ENCODE measurements at places on chromosomes 2 and 18.

GRCh38 chr2:8433390-8433789 is 248.5 kb upstream of the ID2 start:
- DNase-seq, result no peak

GRCh38 chr2:145221032-145221431 is 701.1 kb upstream of the ZEB2 start:
- DNase-seq, result peak; percentile 4

GRCh38 chr18:76660571-76661192 is 161.7 kb upstream of the ZNF236 start:
- DNase-seq, result no peak

DNA sequence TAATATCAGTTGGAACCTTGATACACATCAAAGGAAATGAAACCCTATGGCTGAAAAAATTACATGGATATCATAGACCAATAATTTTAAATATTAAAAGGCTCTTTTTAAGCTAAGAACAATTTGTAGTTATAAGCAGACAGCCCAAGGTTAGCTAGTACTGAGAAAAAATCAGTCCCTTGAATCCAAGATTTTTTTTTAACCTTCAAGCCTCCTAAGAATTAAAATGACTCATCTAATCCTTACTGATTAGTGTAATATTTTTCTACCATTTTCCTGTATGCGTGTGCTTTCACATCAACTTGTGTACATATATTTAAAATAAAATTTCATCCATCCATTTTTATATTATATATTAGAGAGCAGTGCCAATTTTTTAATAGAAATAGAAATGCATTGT is 1004.9 kb upstream of the ZEB2 start:
- DNase-seq, result no peak

DNA sequence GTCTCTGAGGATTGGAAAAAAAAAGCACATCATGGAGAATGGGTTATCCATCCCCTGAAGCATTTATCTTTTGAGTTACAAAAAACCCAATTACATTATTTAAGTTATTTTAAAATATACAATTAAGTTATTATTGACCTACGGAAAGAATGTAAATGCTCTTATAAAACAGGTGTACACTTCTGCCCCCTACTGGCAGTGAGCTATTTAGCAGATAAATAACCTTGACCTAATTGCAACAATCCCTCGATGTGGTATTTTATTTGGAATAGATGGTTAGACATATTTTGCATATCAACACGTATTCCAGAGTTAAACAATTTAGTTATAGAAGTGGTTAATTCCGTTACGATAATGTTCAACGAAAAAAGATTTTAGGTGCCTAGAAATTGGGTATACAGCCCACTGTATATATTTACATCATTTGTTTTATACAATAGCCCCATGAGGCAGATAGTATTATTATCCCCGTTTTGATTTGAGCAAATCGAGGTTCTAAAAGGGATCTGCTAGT is 9.1 kb upstream of the DAW1 start:
- DNase-seq, result peak; percentile 67

- DNase-seq, result no peak
Measured at GRCh38 chr2:85713836-85714235, 19.7 kb downstream of the GNLY start.

- no peak for DNase-seq
Measured at GRCh38 chr2:76930056-76930744, 592.0 kb downstream of the LRRTM4 start.

- DNase-seq, result no peak
Measured at GRCh38 chr2:105517814-105518705, 119.2 kb upstream of the FHL2 start.

GRCh38 chr2:173134703-173135102 is 59.1 kb downstream of the MAP3K20 start:
- peak; percentile 50 for DNase-seq

- no peak for DNase-seq
Measured at GRCh38 chr2:177667626-177668025, 275.1 kb downstream of the AGPS start.

GRCh38 chr2:169090133-169090820 is 20.9 kb downstream of the DHRS9 start:
- no peak for DNase-seq

DNA sequence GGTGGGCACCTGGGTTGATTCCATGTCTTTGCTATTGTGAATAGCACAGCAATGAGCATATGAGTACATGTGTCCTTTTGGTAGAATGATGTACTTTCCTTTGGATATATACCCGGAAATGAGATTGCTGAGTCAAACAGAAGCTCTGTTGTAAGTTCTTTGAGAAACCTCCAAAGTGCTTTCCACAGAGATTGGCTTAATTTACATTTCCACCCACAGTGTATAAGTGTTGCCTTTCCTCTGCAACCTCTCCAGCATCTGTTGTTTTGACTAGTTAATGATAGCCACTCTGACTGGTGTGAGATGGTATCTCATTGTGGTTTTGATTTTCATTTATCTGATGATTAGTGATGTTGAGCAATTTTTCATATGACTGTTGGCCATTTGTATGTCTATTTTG is 194.8 kb downstream of the ZNF804A start:
- no peak for DNase-seq

- DNase-seq, result no peak
Measured at GRCh38 chr2:241857041-241857541, 1.6 kb downstream of the PDCD1 start.

- DNase-seq, result no peak
Measured at GRCh38 chr2:225737556-225737955, 338.0 kb downstream of the NYAP2 start.

DNA sequence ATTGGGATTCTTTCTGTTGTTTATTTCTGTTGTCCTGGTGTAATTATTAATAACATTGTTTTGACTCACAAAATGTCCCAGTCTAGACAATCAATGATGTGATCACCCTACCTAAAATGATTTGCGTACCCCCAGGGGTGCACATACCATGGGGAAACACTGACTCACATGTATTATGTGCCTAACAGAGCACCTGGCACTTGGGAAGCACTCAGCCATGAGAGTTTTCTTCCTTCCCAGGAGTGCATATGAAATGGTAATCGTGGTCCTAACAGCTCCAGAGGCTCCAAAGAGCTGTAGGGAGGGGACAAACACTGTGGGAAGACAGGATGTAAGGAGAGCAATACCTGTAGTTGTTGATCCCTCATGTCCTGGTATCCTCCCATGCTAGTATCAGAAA is 187.8 kb upstream of the ERBB4 start:
- DNase-seq, result no peak

GRCh38 chr2:41962922-41963622 is 84.7 kb upstream of the PKDCC start:
- no peak for DNase-seq

DNA sequence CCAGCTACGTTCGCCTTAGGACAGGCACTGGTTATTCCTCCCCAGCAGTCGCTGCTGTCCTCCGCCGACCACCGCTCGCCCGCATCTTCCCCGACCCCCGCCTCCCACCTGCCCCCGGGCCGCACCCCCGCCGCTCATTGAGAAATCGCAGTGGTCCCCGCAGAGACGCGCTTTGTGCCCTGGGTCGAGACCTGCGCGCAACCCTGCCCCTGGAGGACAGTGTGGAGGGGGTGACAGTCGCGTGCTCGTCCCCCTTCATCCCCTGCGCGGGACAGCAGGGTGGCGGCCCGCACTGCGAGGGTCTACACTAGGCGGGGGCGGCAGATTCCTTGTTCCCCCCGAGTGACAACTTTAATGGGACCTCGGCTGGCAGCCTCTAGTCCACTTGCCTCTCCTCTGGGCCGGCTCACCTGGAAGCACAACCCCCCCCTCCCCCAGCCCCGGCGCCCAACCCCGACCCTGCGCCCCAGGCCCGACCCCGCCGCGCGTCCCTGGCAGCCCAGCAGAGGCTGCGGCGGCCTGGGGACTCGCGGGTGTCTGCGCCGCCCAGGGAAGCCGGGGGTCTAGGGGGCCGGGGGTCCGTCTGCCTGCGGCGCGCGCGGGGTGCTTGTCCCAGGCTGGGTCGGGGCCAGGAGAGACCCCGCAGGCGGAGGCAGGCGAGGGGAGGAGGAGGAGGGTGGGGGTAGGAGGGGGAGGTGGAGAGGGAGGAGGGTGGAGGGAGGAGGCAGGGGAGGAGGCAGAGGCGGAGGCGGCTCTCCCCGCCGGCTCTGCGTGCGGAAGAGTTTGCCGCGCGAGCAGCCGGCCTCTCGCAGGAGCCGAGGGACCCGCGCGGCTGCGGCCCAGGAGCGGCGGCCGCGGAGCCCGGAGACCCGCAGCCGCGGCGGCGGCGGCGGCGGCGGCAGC is at the start of gene NPAS2:
Gene NPAS2 (plus strand): TSS at position 770 of the 903 bp plus-strand sequence. CDS start 84,616 bp downstream, outside the sequence.
- DNase-seq, result peak; percentile 7

DNA sequence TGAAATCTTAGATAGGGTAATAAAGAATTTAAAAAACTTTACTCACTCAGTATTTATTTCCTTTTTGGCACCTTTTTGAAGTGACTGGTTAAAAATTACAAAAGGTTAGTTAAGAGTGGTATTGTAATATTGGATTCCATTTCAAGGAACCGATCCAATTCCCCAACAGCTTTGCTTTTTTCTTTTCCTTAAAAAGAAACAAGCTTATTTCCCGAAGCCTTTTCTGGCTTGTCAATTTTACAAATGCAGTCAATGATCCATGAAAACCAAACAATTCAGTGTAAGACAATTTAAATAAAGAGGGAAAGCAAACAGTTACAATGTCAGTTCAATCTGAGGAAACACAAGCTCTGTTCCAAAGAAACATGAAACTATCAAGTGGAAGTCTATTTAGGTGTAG is 200.2 kb downstream of the RIT2 start:
- DNase-seq, result no peak

DNA sequence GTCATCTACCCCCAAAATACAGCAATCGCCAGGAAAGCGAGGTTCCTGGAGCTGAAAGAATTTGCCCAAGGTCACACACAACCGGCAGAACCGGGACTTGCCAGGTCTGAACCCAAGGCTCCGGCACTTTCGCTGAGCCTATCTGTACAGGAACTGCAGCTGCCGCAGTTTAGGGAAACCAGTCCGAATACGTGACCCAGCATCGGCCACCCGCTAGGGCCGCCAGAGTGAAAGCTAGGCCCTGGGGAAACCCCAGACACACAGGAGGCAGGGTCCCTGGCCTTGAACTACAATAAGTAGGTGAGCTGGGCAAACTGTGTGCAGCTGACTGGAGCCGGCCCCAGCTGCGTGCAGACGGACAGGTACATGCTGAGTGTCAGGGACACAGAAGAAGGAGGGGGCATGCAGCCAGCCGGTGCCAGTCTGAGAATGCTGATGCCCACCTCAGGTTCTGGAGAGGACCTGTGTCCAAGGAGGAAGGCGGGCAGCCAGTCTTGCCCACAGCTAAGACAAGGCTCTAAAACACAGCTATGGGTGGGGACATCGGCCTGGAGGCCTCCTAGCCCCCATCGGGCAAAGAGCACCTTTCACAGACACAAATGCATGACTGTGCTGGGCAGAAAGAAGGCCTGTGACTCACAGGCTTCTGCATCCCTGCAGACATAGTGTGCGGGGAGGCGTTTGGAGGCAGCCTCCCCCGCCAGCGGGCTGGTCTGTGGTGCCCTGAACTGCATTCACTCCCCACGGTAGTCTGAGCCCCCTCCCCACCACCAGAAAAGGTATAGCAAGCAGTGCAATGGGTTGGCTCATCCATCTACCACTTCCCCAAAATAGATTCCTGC is 107.4 kb upstream of the ID2 start:
- peak; percentile 76 for DNase-seq

DNA sequence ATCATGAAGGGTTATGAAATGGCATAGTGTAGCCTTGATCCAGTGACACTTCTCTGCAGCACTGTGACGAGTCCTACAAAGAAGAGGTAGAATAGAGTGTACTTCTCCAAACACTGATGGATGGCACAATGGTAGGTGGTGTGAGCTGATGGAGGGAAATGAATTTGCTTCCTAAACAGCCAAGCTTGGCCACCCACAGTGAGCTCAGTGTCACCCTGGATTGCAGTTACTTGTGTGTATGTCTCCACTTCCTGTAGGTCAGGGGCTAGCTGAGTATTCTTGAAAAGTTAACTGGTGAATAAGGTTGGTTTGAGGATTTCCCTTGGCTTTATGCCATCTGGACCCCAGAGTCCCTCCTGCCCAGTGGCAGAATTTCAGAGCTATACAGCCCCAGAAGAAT is 75.9 kb downstream of the VSNL1 start:
- DNase-seq, result no peak

DNA sequence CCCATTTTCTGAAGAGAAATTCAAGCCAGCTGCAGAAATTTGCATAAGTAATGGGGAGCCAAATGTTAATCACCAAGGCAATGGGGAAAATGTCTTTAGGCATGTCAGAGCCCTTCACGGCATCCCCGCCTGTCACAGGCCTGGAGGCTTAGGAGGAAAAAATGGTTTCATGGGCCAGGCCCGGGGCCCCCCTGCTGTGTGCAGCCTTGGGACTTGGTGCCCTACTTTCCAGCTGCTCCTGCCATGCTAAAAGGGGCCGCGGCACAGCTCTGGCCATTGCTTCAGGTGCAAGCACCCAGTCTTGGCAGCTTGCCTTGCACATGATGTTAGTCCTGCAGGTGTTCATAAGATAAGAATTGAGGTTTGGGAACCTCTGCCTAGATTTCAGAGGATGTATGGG is 1235.7 kb downstream of the DPP10 start:
- no peak for DNase-seq

DNA sequence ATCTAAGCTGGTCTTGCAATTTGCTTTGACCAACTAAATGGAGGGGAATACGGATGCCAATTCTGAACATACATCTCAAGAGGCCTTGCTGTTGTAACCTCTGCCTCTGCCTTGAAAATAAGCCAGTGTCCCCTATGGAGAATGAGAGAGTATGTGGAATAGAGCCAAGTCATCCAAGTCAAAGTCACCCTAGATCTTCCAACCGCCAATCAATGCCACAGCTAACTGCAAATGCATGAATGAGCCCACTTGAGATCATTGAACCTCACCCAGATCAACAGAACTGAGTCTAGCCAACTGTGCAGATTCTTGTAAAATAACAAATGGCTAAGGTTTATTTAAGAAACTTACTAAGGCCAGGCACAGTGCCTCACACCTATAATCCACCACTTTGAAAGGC is 139.8 kb upstream of the TANK start:
- DNase-seq, result no peak

GRCh38 chr2:208392300-208392699 is 14.3 kb upstream of the PTH2R start:
- DNase-seq, result no peak

DNA sequence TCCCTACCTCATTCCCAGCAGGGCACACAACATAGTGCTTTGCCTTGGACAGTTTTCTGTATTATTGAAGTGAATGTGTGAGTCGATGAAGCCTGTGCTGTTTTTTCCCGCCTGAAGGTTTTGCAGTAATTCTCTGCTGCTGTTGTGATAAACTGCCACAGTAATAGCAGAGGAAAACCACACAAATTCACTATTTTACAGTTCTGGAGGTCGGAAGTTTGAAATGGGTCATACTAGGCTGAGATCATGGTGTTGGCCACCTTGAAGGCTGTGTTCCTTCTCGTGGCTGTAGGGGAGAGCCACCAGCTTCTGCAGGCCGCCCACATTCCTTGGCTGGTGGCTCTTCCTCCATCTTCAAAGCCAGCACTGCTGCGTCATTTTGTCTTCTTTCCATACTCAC is 678 bp upstream of the SLC16A14 start:
- DNase-seq, result no peak

DNA sequence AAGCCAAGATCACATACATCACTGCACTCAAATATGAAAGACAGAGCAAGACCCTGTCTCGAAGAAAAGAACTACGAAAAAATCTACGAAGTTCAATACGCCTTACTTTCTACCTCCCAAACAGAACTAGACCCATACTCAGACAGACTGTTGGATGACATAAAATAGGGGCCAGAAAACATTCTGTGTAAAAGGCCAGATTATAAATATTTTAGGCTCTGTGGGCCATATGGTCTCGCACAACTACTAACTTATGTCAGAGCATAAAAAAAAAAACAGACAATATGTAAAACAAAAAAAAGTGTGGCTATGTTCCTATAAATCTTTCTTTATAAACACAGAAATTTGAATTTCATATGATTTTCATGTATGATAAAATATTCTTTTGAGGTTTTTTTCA is 40.8 kb downstream of the NBAS start:
- DNase-seq, result no peak

Data from common myeloid progenitor, CD34-positive (primary cell).